Esophagus squamous epithelium (tissue), 5 donors: ENCODE measurements at places on chromosomes 6 and 20. TPM values are rescaled to one million over a fixed set of nuclear protein-coding genes. Genes with fewer than 3 reads are reported as not detected.

Gene PRRT1
- total RNA-seq, result 0.35 TPM

DNA sequence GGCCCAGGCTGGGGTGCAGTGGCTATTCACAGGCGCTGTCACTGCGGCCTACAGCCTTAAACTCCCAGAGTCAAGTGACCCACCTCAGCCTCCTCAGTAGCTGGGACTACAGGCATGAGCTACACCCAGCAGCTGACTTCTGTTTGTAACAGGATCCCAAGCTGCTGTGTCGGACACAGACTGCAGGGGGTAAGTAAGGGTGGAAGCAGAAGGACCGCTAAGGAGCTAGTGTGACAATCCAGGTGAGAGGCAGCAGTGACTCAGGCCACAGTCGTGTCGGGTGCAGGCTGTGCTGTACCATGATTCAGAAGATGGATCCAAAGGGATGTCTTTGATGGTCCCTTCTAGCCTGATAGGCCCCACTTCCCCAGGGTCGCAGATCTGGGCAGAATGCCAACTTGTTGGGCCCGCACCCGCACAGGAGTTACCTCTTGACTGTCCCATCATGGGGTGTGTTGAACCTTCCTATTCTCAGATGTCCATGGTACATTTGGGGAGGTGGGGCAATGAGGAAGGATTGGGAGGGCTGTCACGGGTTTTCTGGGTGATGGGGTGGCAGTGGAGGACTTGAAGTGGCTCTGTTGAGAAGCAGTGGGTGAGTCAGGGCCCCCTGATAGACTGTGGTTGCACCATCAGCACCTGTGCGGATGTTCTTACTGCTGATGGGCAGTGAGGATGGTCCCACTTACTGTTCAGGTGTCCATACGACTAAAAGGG, 25.3 kb downstream of the AAR2 start:
- H3K36me3 ChIP-seq, result peaks cover 13% of the 10 kb centered on the region
- no peak for DNase-seq
- H3K4me3 ChIP-seq, result no peak overlapping the region
- H3K27ac ChIP-seq, result no peak overlapping the region
- no peaks in the 10 kb centered on the region for H3K27me3 ChIP-seq

DNA sequence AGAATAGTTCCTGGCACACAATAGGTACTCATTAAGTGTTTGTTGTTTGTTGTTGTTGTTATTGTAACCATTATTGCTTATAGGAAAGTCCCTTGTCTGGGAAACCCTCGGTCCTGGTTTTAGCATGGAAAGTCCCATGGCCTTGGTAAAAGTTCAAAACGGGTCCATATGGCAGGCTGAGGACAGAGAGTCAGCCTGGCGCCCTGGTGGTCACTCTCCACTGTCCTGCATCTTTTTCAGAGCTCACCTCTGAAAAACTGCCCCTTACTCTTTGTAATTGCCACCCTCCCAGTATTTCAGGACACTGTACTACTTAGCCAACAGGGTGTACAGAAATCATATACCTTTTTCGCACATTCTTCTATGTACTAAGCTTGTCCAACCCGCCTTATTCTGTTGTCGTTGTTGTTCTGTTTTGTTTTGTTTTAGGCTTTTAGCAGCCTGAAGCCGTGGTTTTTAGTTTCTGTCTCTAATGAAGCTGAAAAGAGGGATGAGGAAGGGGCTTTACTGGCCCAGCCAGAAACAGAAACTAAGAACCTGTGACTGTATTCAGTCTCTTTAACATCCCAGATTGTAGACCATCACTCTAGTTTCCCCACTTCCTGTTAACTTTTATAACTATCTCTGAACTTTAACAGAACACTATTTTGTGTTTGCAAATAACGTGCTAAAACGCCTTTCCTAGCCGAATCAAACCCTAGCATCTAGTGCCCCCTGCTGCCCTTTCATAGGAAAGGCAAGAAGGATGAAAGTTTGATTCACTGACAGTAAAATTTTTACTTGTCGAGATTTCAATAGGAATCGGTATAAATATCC, 7.6 kb upstream of the TMEM14A start:
- peaks cover 39% of the 10 kb centered on the region for H3K4me1 ChIP-seq
- H3K36me3 ChIP-seq, result peaks cover 5% of the 10 kb centered on the region
- DNase-seq, result no peak
- H3K27me3 ChIP-seq, result no peaks in the 10 kb centered on the region
- peak overlapping the region; percentile 83 for H3K27ac ChIP-seq
- H3K4me3 ChIP-seq, result peak overlapping the region; percentile 76

DNA sequence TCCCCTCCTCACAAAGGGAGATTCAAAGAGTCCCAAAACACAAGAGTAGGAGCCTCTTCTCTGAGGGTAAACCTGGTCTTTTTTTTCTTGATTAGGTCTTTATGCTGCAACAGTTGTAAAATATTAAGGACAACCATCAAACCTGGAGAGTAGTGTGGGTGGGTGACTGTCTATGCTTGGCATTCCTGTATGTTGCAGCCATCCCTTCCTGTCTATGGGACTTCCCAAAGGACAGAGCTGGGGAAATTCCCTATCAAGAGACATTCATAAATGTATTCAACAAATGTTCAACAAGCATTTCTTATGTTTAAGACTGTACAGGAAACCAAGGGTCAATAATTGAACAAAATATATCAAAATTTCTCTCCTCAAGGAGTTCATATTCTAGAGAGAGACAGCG, 5.5 kb downstream of the BTN2A2 start:
- H3K4me1 ChIP-seq, result peaks cover 8% of the 10 kb centered on the region
- DNase-seq, result no peak
- no peak overlapping the region for H3K4me3 ChIP-seq
- no peaks in the 10 kb centered on the region for H3K27me3 ChIP-seq

DNA sequence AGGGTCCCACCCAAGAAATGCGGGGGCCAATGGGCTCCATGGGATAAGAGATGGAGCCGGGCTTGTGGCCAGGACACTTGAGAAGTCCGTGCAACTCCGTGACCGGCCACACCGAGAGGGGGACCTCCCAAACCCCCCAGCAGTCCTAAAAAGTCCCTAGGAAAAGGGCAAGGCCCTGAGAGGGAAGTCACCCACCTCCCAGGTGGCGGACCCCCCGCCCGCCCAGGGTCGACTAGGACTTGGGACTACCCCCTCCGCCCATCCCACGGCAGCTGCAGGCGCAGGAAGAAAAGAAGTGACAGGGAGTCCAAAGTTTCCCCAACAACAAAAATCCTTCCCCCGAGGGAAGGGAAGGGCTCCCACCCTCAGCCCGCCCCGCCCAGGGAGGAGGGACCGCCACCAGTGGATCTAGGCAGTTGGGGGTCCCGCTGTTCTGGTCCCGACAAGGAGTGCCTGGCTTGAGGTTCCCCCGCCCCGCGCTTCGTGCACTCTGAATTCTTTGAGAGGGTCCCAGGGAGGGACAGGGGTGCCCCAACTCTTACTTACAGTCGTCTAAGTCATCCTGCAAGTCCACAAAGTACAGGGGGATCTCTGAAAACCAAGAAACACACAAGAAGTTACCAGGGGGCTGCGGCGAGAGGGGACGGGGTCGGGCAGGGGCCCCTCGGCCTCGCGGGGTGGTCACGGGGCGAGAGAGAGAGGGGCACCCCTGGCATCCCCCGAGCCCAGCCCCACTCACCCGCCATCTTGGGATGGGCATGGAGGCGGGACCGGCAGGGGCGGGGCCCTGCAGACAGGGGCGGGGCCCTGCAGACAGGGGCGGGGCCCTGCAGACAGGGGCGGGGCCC, 611 bp upstream of the RAB22A start:
- no peak for DNase-seq
- H3K4me3 ChIP-seq, result peak overlapping the region; percentile 90
- H3K27ac ChIP-seq, result peak overlapping the region; percentile 85

GRCh38 chr6:47086051-47086770, 44.1 kb upstream of the ADGRF1 start:
- H3K4me1 ChIP-seq, result peaks cover 24% of the 10 kb centered on the region
- no peaks in the 10 kb centered on the region for H3K36me3 ChIP-seq
- H3K4me3 ChIP-seq, result no peak overlapping the region

Gene MEP1A
- not detected for total RNA-seq
